ENCODE measurements at places on chromosomes 4 and X.

DNA sequence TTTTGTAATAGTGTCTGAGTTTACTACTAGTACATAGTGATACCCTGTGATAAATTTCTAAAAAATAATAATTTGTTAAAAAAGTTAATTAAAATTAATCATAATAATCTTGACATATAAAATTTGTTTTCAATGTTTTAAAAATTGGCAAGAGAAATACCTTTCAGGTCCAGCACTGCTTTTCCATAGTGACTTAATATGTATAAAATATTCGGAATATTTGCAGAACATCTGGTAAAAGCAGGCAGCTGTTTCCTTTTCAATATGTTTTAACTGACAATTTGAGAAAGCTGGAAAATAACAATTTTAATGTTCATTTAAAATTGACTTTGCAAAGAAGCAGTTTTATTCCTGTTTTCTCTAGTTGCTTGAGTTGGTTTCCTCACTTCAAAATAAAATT, 17.6 kb upstream of the GK2 start:
- no peak for DNase-seq

- DNase-seq, result no peak
Measured at GRCh38 chr4:54728368-54728767, 70.6 kb downstream of the KIT start.

GRCh38 chr4:158581161-158581560, 59.5 kb downstream of the RXFP1 start:
- DNase-seq, result no peak

- peak; percentile 66 for DNase-seq
Measured at GRCh38 chrX:97563531-97564133, 679.9 kb downstream of the RPA4 start.

GRCh38 chr4:32499171-32499570, 1779.0 kb downstream of the PCDH7 start:
- no peak for DNase-seq

DNA sequence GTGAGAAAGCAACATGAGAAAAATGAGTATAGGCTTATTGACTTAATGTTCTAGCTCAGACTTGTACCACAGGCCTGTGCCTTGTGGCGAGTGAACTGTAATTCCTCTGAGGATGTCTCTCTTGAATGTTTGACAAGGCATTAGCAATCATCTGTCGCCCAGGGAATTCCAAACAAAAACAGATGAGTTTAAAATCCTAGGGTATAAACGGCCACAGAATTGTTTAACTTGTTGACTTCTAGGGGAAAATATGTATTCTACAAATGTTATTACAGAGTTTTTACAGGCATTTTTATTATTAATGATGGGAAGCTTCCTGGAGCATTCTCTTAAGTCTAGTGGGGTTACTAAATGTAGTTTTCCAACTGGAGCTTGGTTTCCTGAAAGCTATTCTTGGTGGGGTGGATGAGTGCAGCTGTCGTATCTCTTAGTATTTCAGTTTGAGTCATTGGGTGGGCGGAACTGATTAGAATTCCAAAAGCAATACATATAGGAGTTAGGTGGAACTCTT, 40.6 kb downstream of the ARHGAP10 start:
- no peak for DNase-seq

DNA sequence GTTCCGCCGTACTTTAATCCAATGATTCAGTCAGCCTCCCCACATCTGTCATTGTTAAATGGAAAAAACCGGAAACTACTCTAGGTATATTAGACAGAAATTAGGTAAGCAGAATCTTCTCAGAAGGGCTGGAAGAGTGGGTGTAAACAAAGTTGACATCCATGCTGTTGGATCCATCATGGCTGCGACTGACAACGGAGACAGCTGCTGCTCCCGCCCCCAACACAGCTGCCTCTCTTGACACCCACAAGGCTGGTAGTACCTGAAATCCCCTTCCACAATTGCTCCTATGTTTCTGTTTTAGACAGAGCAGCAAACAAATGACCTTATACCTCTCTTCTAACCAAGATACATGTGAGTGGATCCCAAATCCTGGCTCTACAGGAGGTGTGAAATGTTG, 66.6 kb downstream of the RXFP1 start:
- no peak for DNase-seq

GRCh38 chr4:102500352-102500695, 835 bp upstream of the NFKB1 start:
- no peak for DNase-seq

GRCh38 chr4:110480746-110481271, 4.9 kb downstream of the ENPEP start:
- no peak for DNase-seq

- DNase-seq, result no peak
Measured at GRCh38 chr4:83832110-83832825, 296.4 kb downstream of the GPAT3 start.

GRCh38 chrX:1103360-1103759, 109.1 kb downstream of the CRLF2 start:
- no peak for DNase-seq

- no peak for DNase-seq
Measured at GRCh38 chrX:120318411-120318810, 7.2 kb upstream of the TMEM255A start.

DNA sequence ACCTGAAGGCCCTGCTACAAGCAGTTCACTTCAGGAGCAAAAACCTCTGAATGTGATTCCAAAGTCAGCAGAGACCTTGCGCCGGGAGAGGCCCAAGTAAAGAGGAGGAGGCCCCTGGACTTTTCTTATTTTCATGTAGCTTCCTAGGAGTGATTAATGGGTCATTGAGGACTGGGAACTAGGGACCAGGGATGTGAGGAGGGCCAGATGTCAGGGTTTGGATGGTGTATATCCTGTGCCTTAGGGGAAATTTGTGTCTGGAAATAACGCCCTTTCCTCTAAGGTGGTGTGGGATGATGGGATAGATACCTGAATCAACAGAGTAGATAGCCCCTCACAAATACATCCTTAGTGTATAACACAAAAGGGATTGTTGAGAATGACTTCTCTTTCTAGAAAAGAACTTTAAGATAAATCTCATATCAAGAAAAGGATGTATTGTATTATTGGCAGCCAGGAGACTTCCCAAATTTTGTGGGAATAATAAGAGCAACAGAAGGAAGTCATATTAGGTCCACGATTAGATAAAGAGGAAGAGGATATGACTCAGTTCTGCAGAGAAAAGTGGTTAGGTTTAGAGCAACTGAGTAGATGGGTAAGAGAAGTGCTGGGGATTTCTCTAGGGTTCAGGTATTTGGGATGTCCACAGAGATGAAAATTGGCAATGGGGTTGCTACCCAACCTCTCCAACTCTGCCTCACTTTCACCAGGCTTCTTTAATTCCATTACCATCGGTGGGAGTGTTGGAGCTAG, 1.1 kb downstream of the ITGB1BP2 start:
- no peak for DNase-seq

DNA sequence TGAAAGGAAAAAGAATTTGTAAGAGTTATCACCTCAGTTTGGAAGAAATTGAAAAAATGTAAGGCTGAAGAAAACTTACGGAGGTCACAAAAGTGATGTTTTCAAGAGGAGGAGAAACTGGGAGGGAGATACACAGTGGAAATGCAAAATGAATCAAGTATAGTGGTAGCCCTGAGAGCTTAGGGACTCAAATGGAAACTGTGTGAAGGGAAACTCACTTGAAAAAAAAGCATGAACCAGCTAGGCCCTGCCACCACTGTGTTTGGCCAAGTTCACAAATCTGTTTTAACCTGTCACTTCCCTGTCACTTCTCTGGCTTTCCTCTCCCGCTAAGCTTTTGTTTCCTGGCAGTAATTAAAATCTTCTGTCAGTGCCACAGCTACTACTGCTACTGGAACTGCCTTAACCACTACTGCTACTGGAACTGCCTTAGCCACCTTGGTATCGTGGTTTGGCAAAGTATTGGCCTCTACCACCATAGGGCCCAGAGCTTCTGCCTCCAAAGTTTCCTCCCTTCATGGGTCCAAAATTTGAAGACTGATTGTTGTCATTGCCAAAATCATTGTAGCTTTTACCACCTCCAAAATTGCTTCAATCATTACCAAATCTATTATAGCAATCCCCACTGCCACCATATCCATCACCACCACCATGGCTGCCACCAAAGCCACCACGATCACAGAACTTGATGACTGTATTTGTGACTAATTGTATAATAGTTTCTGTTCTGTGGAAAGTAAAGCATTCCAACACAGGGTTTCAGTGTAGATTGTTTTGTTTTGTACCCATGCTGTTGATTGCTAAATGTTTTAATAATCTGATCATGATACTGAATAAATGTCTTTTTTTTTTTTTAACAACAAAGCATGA, 41.5 kb downstream of the SMARCA5 start:
- peak; percentile 6 for DNase-seq

GRCh38 chrX:19840899-19841648, 46.3 kb downstream of the SH3KBP1 start:
- peak; percentile 92 for DNase-seq

Data from Jurkat, Clone E6-1 (cell line).